Progenitor cell of endocrine pancreas (in vitro differentiated cells): ENCODE measurements at places on chromosomes 7 and 10. TPM values are rescaled to one million over a fixed set of nuclear protein-coding genes. Genes with fewer than 3 reads are reported as not detected.

DNA sequence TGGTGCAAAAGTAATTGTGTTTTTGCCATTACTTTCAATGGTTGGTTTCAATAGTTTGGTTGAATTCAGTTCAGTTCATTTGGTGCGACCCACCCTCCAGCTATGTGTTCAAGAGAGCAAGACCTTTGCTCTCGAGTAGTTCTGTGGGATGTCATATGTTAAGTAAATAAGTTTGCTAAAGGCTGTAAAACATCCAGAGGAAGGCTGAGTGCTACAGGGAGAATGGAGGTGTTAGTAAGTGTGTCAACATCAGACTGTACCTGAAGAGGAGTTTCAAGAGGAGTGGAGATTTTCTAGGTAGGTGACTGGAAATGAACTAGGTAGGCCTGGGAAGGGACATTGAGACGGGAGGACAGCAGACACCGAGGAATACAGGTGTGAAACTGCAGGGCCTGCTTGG is 147.7 kb downstream of the SH2D4B start:
- no peak for DNase-seq

DNA sequence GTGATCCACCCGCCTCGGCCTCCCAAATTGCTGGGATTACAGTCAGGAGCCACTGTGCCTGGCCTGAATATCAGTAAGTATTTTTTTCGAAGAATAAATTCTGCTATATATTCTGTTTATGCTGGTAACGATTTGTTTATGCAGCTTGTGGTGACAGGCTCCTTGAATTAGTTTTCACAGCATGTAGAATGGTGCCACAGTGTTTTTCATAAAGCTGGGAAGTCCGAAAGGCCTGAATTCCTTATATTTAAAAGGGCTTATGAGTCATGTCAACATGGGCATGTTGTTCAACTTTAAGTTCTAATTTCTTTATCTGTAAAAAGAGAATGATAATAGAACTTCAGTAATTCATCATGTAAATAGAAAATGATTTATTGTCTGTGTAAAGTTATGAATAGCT is 42.2 kb upstream of the WASL start:
- DNase-seq: no peak

GRCh38 chr10:45580371-45581215 is 92.0 kb downstream of the ZFAND4 start:
- no peak for DNase-seq

DNA sequence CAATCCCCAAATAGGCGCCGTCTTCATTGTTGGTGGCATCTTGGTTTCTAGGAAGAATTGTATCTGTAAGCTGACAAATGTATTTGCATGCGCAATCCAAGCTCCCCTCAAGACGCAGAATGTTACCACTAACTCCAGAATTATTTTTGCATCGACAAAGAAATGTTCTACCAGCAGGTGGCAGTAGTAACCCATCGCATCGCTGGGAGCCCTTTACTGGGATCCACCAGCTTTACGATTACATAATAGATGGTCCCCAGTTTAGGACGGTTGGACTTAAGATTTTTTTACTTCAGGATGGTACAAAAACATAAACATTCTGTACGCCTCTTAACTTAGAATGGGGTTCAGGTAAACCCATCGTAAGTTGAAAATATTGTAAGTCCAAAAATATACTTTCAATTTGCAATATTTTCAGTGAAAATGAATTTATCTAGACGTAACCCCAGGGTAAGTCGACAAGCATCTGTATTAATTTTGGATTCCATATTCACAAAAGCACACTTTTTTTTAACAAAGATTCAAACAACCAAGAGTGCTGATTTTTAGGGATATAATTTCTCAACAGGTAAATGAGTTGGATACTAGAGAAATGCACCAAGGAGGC is 114.0 kb upstream of the COBL start:
- DNase-seq: peak; percentile 59

- no peak for DNase-seq
These were observed 16.9 kb upstream of the PALD1 start for GRCh38 chr10:70461397-70462348.

DNA sequence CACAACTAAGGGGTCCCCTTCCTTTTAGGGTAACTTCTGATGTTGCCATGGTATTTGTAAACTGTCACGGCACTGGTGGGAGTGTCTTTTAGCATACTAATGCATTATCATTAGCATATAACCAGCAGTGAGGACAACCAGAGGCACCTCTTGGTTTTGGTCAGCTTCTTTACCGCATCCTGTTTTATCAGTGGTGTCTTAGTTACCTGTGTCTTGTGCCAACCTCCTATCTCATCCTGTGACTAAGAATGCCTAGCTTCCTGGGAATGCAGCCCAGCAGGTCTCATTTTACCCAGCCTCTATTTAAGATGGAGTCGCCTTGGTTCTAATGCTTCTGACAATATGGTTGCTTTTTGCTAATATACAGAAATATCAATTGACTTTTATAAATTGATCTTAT is 54.9 kb downstream of the AHCYL2 start:
- DNase-seq: no peak

The HOXA3 gene
- 77.4 and 85.5 TPM in 2 replicates for total RNA-seq

The ECD gene
- total RNA-seq: 28.8 and 29.7 TPM in 2 replicates

The ITIH5 gene
- total RNA-seq: 1.5 and 2.3 TPM in 2 replicates
